Breast epithelium (tissue), 4 donors: ENCODE measurements at places on chromosomes 2 and 18. TPM values are rescaled to one million over a fixed set of nuclear protein-coding genes. Genes with fewer than 3 reads are reported as not detected.

ERMN gene
- 1.6 TPM for total RNA-seq

STAT4 gene
- 3.6 TPM for total RNA-seq

MC4R gene
- not detected for total RNA-seq

PLCL1 gene
- 6.6 TPM for total RNA-seq

ADCYAP1 gene
- 1.2 TPM for total RNA-seq

SF3B1 gene
- total RNA-seq, result 552 TPM

- no peak for DNase-seq
These were observed 363.4 kb upstream of the SOX11 start for GRCh38 chr2:5328826-5329225.

DNA sequence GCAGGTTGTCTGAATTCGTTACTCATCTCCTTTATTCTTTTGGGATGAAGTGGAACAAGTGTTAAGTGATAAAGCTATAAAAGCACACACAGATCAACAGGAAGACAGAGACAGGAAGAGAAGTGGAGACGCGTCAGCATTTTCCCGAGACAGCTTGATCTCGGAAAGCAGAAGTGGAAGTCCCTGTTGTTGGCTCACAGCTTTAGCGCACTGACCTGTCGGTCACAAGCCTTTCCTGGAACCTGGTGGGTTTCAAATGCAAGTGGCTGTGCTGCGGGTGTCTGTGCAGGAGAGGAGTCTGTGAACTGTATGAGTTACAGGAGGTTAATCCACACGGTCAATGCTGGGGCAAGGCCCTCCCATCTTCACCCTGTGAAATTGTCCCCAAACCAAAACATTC is 116.6 kb upstream of the PELI1 start:
- DNase-seq, result no peak

GRCh38 chr2:60479226-60480088 is 74.0 kb downstream of the BCL11A start:
- no peak for DNase-seq

GRCh38 chr18:22493940-22494339 is 76.2 kb upstream of the CTAGE1 start:
- DNase-seq, result no peak

DNA sequence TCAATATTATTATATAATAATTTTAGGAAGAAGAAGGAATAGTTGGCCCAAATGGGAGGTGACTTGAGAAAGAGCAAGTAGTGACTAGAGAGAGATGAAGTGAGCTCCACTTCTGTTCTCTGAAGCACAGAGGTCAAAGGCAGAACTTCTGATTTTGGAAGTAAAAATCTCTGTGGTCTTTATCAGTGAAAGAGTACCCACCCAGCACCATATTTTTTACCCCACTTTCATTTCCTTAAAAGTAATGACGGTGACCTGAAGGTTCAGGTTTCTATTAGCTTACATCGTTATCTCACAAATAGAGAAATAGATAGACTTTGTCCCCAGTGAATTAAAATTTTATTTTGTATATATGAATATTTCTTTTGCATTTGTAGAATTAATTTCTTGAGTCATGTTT is 95.3 kb downstream of the CDH7 start:
- DNase-seq, result no peak

DNA sequence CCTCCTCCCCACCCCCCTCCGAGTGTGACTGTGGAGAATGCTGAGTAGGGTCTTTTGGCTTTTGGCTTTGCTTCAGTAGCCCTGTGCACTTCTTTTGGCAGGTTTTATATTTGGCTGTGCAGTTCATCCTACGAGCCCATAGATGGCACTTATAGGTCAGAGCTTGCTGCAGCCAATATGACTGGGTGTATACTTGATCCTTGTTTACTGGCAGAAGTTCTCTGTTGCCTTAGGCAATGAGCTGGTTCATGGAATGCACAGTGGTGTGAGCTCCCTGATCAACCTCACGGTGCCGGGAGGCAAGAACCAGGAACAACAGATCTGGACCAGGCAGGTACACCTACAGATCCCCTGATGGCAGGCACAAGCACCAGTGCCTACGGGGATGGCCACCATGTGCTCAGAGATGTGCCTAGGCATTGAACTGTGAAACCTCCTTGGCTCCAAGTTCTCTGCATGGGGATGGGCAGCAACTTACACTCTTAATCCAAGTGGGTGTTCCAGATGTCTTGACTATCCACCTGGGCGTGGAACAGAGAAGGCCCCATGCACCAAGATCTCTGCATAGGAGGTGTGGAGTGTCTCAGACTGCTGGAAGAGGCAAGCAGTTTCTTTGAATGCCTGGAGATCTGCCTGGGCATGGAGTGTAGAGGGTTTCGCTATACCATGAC is 190.4 kb downstream of the KIAA1328 start:
- no peak for DNase-seq

DNA sequence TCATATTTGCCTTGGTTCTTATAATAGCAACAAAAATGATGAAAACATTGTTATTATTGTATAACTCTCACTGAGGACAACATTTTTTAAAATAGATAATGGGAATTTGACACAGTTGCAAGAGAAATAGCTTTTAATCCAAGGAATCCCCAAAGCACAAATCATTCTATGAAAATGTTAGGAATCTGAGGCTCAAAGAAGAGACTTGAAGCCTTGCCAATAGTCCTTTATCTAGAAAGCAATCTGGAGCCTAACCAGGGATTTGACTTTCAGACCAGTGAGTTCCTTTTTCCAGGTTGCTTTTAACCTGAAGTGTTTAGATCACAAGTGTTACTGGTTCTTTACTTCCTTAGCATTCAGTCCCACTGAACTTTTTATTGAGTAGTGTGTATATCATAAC is 574.5 kb upstream of the ZEB2 start:
- no peak for DNase-seq

DNA sequence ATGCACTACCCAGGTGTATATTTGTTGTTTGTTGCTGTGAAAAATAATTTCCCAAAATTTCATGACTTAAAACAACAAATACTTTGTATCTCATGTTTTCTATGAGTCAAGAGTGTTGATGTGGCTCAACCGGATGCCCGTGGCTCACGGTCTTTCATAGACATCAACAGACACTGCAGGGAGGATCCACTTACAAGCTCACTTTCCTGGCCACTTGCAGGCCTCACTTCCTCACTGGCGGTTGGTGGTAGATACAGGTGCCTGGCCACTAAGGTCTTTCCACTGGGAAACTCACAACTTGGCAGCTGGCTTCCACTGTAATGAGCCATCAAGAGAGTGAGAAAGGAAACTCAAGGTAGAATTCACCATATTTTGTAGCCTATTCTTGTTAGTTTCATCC is 662.9 kb downstream of the IRS1 start:
- no peak for DNase-seq

DNA sequence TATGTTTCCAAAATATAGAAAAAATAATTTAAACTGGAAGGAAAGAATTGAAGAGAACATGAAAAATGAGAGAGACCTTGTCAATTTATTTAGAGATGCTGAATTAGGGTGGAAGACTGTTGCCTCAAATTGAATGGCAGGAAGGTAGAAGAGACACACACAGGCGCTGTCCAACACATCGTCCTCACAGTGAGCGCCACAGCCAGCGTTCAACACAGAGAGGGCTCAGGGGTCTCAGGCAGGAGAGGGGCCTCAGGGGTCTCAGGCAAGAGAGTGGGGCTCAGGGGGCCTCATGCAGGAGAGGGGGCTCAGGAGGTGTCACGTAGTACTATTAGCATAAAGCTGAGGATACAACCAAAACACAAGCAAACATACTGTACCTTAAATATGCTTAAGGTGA is 65.7 kb downstream of the TMEM18 start:
- no peak for DNase-seq

DNA sequence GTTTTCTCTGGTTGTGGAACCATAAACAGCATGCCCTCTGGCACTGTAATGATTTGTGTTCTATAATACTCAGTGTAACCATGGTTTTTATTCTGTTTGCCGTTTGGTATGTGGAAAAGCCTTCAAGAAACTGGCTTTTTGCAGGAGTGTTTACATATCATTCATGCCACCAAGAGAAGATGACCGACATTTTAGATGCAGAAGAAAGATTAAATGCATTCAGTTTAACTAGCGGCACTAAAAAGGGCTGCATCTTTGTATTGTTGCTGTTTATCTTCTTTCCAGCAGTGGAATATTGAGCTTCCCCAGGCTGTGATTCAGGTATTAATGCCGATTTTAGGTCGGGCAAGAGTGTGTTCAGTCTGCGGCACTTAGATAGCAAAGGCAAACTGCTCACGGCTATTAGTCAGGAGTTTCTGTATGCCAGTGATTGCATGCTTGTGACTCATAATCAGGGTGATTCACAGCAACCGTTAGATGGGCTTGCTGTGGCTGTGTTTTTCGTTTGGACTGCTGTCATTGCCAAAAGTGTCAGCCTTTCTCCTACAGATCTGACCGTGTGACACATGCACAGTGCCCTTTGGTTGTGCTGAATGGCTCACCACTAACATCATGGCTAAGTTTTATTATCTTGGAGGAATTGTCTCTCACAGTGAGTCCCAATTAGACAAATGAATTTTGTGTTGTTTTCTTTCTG is 479.7 kb downstream of the PARD3B start:
- no peak for DNase-seq

GRCh38 chr2:19614066-19614465 is 255.6 kb upstream of the OSR1 start:
- DNase-seq, result no peak
